ENCODE measurements at places on chromosomes 2 and 18.

- DNase-seq = no peak
Observed at GRCh38 chr18:24989760-24990593, 362.0 kb downstream of the ZNF521 start.

- DNase-seq = no peak
Observed at GRCh38 chr18:8771930-8772329, 66.6 kb downstream of the MTCL1 start.

DNA sequence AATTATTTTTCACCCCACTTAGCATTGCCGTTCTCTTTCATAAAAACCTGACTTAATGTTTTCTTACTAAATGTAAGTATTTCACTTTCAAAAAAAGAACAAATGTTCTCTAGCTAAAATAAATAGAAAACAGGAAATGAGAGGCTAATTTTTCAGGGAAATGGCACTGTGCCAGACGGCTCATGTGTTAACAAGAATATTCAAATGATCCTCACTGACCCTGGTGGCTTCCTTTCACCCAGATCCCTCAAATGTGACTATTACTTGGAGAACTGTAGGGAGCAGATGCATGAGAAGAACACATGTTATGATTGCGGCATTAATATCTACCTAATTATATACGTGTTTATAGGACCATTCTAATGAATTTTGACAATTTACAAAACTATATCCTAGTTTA is 827.7 kb downstream of the SOCS6 start:
- DNase-seq = no peak

DNA sequence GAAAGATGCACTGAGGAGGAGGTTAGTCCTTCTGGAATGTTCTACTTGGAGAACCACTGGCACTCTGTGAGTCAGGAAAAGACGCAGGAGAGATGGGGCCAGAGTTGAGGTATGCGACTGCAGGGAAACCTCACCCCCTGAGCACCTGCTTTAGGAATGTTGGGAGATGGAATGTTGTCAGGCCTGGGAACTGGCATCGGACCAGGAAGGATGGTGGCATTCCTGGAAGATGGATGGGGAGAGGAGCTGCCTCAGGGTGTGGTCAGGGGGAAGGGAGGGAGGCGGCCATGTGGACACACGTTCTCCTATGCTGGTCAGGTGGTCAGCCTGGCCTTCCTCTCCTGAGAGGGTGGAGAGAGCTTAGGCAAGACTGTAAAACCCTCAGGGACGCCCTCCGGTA is 146.3 kb downstream of the CELF4 start:
- DNase-seq = no peak

DNA sequence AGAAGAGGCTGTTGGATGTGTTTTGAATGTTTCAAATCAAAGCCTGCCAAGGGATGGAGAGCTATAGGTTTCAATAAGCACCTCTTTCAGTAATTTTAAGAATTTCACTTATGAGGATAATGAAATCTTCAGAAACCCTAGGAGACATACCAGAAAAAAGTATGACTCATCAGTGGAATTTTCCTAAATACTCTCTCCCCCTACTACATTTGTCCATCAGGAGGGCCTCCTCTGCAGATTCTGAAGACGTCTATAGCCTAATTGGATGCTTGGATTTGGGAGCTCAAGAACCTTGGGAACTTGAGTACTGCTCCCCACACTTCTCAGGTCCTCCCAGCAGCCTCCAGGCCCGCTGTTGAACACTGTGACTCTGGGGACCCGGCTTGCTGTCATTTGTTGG is 374.3 kb downstream of the SLC4A3 start:
- DNase-seq = no peak

- no peak for DNase-seq
Observed at GRCh38 chr2:161090411-161090810, 69.8 kb upstream of the TANK start.

DNA sequence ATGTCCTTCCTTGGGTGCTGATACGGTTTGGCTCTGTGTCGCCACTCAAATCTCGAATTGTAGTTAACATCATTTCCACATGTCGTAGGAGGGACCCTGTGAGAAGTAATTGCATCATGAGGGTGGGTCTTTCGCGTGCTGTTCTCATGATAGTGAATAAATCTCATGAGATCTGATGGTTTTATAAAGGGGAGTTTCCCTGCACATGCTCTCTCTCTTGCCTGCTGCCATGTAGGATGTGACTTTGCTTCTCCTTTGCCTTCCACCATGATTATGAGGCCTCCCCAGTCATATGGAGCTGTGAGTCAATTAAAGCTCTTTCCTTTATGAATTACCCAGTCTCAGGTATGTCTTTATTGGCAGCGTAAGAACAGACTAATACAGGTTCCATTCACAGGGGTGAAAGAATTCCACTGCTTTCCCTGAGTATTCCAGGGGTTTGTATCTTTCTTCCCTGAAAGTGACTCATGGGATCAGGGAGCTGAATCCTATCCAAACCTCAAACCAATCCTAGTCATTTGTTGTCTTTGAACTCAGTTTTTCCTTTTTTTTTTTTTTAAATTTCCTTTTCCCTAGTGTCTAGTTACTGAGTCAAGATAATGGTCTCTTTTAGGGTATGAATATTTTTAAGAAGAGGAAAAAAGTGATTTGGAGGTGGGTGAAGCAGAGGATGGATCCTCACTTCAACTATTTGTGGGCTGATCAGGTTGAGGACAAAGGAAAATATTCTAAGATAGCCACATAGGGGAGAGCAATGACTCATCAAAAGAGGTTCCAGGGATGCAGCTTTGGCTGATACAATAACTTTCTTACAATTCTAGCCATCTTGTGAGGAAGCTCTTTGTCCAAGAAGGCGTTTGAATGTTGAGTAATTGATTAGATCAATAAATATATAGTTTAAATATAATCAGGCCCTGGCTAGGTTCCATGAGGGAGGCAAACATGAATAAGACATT is 19.5 kb upstream of the KCNE4 start:
- DNase-seq = no peak

GRCh38 chr2:70328921-70329561 is 27.2 kb upstream of the FAM136A start:
- no peak for DNase-seq

DNA sequence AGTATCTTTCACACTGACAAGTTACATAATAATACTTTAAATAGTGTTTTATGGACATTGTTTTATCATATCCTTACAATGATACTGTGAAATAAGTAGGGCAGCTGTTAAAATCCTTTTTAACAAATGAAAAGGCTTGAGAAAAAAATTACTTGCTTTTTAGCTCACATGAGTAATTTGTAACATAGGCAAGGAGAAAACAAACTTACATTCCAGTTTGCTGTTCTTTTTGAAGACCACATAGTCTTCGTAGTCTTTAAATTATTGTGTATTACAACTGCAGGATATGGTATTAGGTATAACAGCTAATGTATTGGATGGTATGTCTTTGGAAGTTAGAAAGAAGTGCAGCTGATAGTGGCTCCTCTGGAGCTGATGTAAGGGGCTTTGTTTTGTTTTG is 130.8 kb downstream of the COMMD1 start:
- no peak for DNase-seq

- DNase-seq = peak; percentile 19
Observed at GRCh38 chr2:1769703-1770422, 25.5 kb upstream of the PXDN start.

- no peak for DNase-seq
Observed at GRCh38 chr2:169254774-169255173, 107.6 kb downstream of the LRP2 start.

DNA sequence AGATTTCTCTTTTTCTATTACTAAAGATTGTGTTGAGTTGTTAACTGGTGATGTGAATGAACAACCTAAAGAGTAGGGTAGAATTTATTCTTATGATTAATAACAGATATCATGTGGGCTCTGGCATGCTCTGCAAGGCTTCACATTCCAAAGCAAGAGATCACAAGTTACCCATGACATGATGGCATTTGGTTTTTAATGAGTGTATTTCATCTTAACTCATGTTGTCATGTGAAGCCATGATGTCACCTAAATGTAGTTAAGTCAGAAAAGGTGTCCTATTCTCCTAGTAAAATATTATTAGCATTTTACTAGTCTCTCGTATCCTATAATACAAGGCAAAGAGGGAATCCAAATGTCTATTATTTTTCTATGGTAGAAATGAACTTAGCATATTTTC is 678.0 kb downstream of the ARHGAP15 start:
- no peak for DNase-seq

DNA sequence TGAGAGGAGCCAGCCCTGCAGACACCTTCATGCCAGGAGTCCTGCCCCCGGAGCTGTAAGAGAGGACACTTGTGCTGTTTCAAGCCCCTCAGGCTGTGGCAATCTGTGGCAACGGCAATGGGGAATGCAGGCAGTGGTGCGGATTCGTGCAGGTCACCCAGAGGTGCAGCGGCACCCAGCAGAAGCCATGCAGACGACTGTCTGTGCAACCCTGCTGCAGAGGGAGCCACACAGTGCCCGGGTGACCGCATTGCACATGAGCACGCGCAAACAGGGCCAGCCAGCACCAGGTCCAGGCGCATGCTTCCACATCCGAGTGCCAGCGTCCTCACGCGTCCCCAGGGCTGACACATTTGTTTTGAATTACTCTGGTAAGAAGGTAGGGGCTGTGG is 84.8 kb upstream of the GPC1 start:
- DNase-seq = no peak

- DNase-seq = no peak
Observed at GRCh38 chr18:3306391-3306790, 44.5 kb downstream of the MYL12B start.

DNA sequence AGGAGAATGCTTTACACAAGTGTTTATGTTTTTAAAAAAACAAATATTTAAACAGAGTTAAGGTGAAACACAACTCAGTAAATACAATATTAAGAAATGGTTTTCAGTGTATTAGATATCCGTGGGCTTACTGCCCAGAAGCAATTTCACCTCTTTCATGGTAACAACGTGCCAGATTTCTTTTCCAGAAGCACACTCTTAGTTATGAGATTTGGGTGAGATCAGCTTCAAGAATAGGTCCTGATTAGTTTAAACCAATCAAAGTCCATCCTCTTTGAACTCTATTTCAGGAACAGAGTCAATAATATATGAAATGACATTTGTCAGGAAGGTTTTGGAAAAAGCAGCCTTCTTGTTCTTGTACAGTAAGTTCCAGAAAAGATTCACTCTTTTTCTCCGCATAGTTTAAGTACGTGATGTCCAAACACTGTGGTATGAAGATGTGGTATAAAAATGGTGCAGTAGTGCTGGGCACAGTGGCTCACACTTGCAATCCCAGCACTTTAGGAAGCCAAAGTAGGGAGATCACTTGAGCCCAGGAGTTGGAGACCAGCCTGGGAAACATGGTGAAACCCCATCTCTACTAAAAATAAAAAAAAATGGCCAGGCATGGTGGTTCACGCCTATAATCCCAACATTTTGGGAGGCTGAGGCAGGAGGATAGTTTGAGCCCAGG is 14.7 kb downstream of the USP34 start:
- DNase-seq = no peak

DNA sequence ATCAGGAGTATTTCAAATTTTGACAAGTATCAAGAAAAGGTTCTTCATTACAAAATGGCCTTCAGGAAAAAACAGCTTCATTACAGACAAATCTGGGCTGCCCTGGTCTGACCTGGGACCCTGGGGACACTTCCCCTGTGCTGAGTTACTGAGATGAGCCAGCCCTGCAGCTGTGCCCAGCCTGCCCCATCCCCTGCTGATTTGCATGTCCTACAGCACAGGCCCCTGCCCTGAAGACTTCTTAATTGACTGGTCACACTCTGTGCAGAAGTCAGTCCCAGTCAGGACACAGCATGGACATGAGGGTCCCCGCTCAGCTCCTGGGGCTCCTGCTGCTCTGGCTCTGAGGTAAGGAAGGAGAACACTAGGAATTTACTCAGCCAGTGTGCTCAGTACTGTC is 235.1 kb downstream of the ANKRD36B start:
- DNase-seq = no peak

DNA sequence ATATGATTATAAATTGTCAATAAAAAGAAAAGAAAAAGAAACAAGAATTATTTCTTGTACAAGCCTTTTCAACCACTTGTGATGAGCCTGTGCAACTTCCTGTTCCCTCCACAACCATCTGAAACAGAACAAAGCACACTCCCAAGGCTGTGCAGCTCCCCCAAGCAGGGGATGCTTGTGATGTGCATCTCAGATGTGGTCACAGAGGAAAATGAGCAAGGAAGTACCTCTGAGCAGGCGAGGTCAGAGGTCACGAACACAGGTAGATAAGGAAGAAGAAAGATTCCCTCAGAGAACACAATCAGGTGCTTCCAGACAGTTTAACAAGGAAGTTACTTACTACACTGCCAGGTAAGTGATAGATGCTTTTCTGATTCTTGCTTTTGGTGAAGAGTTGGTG is 274.8 kb upstream of the SLC39A10 start:
- no peak for DNase-seq

GRCh38 chr18:57434536-57435494 is at the start of gene ONECUT2:
ONECUT2 (plus strand) TSS chr18:57435374; CDS start chr18:57435717, 343 bp downstream.
- DNase-seq = peak; percentile 65

DNA sequence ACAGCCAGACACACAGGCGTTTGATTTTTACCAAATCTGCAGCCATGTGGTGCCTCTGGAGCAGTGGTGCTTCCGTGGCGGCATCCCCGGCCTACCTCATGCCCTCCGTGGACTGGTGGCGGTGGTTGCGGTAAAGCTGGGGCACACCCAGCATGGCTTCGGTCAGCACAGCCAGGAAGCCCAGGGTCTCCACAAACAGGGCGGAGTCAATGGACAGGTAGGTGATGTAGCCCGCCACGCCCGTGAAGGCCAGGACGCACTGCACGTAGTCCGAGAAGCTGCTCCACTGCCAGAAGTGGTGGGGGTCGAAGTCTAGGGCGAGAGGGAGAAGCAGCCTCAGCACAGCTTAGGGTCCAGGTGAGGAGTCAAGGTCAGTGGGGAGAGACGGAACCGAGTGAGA is 32.4 kb downstream of the SLC66A2 start:
- no peak for DNase-seq

GRCh38 chr2:2101924-2102323 is 229.2 kb downstream of the MYT1L start:
- DNase-seq = no peak

DNA sequence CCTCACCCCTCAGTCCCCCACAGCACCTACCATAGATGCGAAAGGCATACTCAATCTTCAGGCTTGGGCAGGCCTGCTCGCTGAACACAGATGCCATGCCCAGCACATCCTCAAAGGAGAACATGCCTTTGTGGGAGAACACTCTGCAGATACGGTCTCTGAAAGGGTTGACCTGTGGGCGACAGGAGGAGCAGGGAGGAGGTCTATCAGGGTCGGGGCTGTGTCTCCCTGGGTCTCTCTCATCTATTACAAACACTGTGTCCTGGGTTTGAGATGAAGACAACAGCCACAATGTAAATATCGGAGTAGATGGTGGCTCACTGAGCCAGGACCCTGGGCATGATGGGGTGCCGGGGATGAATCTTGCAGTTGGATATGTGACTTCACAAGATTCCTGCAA is 46.0 kb downstream of the CIB4 start:
- no peak for DNase-seq

GRCh38 chr2:11457935-11458334 is 8.0 kb downstream of the E2F6 start:
- no peak for DNase-seq

- DNase-seq = no peak
Observed at GRCh38 chr2:40032650-40033319, 253.7 kb upstream of the THUMPD2 start.

DNA sequence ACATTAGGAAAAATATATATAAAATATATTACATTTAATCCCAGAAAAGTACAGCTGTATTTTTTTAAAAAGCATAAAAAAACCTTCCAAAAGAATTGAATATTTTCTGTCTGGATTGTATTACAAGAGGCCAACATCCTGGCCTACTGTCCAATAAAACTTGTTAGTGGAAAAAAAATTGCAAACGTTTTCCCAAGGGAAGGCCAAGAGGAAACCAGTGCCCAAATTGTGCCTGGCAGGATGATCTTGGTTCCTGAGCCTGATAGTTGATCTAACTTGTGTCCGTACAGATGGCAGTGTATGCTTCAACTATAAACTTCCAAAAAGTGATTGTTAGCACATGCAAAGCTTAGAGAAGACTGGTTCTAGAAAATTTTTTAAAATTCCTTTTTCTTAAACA is 90.6 kb upstream of the LPIN2 start:
- DNase-seq = no peak

All from stimulated activated CD8-positive, alpha-beta memory T cell treated with anti-CD3 and anti-CD28 coated beads, Interleukin-15, amount 100 ng/mL, for 48 hours (primary cell).